ENCODE measurements at places on chromosomes 12 and 14. TPM values are rescaled to one million over a fixed set of nuclear protein-coding genes. Genes with fewer than 3 reads are reported as not detected.

GRCh38 chr12:65252515-65252914 is 26.0 kb upstream of the MSRB3 start:
- DNase-seq, result no peak

RND1 gene
- not detected for total RNA-seq

GRCh38 chr12:68028647-68029046 is 39.4 kb downstream of the IFNG-AS1 start:
- DNase-seq, result no peak

DNA sequence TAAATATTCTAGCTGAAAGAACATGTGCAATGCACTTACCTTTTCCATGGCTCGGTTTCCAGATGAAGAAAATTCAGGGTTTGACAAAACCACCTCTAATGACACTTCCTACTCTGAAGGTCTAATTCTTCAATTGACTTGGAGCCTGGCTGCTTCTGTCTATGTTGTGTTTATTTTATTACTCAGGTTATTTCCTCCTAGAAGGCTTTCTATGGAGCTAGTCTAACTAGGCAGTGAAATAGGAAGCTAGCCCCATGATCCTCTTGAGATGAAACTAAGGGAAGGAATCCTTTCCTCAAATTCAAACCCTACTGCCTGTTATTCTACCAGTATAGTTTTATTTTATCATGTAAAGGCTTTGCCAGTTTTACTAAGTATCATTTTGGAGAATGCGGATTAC is 20.9 kb upstream of the IFNG-AS1 start:
- DNase-seq, result no peak

OR6C2 gene
- not detected for total RNA-seq

DNA sequence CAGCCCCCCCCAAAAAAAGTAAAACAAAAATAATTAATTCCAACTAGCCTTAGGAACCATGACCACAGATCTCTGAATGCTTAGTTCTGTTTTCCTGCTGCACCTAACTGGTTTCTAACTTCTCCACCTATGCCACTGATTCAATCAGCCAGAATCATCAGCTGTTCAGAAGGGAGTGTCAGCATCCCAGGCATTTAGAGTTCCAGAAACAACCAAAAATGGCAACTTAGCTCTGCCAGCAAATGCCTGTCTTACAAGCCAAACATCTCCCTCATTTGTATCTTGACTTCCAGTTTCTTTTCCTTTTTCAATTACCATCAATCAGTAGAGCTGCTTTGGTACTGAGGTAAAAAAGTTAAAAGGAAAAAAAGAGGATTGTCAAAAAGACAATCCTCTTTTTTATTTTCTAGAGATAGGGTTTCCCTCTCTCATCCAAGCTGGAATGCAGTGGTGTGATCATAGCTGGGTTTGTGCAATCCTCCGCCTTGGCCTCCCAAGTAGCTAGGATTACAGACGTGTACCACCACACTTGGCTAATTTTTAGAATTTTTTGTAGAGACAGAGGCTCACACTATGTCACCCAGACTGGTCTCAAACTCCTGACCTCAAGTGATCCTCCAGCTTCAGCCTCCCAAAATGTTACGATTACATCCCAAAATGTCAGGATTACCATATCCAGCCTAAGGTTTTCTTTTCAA is 45.2 kb upstream of the ISM2 start:
- DNase-seq, result peak; percentile 24

LMNTD1 gene
- total RNA-seq, result 4.3 TPM

DNA sequence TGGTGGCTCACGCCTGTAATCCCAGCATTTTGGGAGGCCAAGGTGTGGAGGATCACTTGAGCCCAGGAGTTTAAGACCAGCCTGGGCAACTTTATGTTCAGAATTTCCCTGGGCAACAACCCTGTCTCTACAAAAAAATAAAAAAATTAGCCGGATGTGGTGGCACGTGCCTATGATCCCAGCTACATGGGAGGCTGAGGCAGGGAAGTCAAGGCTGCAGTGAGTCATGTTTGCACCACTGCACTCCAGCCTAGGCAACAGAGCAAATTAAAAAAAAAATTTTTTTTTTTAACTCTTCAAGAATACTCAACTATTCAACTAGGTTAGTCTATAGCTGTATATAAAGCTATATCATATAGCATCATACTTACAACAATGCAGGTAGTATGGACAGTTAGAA is 113.0 kb downstream of the RALGAPA1 start:
- no peak for DNase-seq

DNA sequence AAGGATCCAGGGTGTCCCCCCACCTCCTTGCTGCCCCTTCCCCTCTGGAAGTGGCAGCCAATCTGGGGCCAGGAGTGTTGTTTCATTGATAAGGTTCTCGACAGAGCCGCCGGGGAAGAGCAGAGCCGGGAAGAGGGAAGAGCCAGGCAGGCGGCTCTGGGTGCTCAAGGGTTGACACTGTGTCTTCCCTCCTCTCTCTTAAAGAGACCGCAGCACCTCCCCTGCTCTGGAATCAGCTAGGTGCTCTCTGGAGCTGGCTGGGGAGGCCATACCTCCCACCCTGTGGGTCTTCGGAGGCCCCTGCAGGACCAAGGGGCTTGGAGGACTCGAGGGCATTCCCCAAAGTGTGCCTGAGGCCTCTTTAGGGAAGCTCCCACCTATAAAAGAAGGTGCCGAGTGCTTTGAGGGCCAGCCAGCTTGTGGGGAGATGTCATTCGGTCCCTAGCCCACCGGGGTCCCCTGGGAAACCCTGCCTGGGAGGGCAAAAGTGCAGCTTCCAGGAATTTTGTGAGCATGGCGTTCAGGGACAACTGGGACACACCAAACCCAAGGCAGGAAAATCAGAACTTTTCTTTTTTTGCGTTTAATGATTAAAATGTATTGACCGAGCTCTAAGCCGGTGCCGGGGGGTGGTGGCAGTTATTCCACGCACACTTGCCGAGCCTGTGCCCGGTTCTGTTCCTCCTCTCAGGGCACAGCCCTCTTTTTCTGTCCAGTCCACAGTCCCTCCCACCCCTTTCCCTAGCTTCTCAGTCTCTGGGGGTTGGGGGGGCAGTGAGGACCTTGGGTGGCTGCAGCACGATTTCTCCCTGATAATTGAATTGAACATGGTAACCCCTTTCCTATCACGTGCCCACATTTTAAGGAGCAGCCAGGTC is 3.0 kb downstream of the SETD1B start:
- DNase-seq, result no peak
